Left ventricle myocardium inferior (tissue), 1 donor: ENCODE measurements at places on chromosomes 5 and 9.

- DNase-seq = no peak
These were observed 173.6 kb downstream of the MUSK start for GRCh38 chr9:110842169-110842568.

- no peak for DNase-seq
These were observed 352.9 kb downstream of the DNAH5 start for GRCh38 chr5:13591621-13592020.

DNA sequence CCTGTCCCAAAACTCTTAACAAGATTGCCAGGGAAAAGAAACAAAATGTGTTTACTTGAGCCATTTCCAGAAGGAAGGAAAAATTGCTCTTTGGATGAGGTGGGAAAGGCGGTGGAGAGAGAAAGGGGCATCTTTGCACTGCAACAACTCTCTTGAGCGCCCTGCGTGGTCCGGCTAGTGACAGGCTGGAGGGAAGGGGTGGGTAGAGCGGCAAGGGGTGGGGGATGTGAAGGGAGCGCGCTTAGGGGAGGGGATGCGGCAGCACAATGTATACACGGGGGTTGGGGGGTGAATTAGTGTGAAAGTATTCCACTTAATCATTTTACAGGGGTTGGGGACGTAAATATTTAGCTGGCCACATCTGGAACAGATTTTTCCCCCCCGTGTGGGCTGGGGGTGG, 1.3 kb downstream of the FGF10 start:
- no peak for DNase-seq

DNA sequence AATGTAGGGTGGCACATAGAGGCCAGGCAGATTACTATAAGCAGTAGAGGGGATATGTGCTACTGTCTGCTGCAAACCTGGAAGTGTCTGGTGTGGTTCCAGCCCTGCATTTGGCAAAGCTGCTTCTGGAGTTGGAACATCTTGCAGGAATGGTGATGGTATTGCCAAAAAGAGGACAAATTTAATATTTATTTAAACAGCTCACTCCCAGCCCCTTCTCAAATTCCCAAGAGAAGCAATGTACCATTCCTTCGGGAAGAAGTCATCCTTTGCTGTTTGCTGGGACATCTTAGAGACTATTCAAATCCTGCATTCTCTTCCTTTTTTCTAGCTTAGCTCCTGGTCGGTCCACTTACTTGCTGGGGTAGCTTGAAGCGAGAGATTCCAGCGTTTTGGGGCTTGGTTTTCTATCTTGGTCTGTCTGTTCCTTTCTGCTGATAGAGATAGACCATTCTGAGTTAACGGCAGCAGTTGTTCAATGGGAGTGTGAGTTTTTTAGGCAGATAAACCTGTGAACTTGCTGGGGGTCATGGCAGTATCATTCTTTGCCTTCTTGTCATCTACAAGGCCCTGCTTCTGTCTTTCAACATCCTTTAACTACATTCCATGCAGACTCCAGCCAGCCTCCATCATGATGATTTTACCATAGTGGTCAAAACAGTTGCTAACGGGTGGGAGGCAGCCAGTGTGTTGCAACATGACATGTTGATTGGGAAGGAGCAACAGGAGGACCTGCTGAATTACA, 69.9 kb downstream of the RCL1 start:
- DNase-seq = no peak

- DNase-seq = no peak
These were observed 5.1 kb upstream of the CDC42SE2 start for GRCh38 chr5:131258733-131259132.

DNA sequence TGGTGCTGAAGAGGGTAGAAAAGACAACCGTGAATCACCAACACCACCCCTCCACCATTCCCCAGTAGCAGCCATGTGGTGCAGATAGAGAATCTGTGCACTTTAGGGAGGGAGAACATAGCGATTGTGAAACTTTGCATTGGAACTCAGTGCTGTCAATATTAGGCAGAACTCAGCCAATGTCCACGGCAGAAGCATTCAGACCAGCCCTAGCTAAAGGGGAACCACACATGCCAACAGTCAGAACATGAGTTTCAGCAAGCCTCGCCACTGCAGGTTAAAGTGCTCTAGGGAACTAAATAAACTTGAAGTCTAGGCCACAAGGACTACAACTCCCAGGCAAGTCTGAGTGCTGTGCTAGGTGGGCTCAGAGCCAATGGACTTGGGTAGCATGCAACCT, 38.5 kb upstream of the DEPDC1B start:
- no peak for DNase-seq

DNA sequence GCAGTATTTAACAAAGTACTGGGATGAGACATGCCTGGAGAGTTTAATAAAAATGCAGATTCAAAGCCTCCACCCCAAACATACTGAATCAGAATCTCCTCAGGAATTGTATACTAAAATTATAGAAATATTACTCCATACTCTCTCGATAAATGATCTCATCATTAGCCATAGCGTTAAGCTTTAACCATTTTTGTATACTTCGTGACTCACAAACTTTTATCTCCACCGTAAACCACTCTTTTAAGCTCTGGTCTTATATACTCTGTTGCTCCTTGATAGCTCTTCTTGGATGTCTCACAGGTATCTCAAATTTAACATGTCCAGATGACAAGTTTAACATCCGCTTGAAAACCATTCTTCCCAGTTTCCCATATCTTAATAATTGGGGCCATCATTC, 327.8 kb downstream of the ADGRV1 start:
- no peak for DNase-seq

DNA sequence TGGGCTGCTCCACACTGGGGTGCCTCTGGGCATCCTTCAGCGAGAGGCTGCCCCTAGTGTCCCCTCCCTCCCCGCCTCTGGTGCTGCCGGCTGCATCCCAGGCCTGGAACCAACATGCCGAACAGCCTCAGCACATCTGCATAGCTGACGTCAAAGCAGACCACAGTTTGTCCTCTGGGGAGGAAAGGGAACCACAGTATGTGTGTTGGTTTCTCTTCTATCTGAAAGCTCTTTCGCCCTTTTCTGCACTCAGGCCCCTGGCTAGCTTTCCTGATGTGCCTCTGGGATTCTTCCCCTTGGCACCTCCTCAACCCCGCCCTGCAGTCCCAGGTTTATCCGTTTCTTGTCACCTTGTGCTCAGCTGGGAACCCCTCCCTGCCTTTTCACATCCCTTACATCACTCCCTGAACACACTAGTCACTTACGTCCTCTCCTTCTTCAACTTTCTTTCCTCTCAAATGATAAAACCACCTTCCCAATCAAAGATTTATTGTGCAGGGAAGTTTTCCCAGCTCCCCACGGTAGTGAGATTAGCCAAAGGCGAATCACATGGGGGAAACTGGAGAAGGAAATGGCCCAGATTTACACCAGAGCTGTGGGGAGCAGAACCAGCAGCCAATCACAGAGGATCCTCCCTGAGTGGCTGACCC, 35.5 kb upstream of the B4GALT1 start:
- peak; percentile 69 for DNase-seq

DNA sequence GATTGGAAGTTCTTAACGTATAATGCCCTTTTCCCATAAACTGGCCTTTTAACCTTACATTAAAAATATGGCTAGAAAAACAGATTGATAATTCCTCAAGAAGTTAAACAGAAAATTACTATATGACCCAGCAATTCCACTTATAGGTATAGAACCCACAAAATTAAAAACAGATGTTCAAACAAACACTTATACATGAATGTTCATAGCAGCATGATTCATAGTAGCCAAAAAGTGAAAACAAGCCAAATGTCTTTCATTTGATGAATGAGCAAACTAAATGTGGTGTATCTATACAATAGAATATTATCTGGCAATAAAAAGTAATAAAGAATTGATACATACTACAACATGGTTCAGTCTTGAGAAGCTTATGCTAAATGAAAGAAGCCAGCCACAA, 35.5 kb downstream of the POU5F2 start:
- DNase-seq = no peak

GRCh38 chr5:100505984-100506670, 29.0 kb upstream of the FAM174A start:
- no peak for DNase-seq

DNA sequence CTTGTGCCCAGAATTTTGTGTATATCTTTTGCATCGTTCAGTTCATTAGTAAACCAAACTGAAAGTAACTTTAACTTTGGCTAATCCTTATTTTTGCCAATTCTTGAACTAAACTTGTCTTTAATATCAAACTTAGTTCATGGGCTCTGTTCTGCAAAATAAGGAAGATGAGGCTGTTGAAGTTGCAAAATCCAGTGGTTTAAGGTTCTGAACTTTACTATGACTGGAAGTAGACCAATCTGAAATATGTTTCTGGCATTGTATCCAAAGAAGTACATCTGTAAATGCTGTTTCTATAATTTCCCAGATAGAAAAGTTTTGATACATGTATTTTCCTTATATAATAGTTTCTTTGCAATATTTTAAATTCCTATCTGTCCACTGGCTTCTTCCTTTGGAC, 238.1 kb downstream of the CETN3 start:
- no peak for DNase-seq

DNA sequence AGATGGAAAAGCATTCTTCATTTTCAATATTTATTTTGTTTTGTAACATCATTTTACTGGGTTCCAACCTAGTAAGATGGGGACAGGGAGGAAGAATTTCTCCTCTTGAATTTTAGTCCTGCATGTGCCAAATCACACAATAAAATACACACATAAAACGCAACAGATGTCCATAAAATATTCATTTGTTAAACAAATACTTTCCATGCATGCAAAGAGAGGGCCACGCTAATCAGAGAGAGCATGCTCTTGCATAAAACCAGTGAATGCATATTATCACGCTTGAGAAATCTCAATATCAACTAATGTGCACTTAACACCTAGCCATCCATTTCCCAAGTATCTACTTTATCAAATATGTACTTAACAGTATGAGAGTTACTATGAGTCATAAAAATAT, 212.6 kb upstream of the TARS1 start:
- DNase-seq = no peak

DNA sequence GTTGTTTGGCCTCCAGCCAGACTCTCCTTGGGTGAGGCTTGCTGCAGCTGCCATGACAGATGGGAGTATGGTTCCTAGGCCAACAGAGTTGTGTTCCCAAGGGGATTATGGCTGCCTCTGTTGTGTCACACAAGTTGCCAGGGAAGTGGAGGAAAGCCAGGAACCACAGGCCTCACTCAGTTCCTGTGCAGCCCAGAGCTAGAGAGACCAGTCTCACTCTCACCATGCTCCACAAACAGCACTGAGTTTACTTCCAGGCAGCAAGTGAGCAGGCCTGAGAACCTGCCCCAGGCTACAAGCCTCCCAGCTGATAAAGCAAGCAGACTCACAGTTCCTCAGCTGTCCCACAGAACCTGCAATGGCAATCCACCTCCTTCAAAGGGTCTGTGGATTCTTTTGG, 273.6 kb upstream of the TAS2R1 start:
- no peak for DNase-seq

GRCh38 chr5:74124826-74125225, 498.8 kb downstream of the ARHGEF28 start:
- no peak for DNase-seq
